Heart left ventricle (tissue), 16 donors: ENCODE measurements at places on chromosomes 2 and 18. TPM values are rescaled to one million over a fixed set of nuclear protein-coding genes. Genes with fewer than 3 reads are reported as not detected.

CCBE1 gene
- total RNA-seq: 0.20 TPM

GRCh38 chr2:96409081-96409819 lies 73.7 kb downstream of the NCAPH start:
- peak overlapping the region; percentile 70 for H3K27ac ChIP-seq
- no peak for DNase-seq
- no peaks in the 10 kb centered on the region for H3K27me3 ChIP-seq

MARS2 gene
- 6.1 TPM for total RNA-seq

DOK6 gene
- 8.9 TPM for total RNA-seq

DNA sequence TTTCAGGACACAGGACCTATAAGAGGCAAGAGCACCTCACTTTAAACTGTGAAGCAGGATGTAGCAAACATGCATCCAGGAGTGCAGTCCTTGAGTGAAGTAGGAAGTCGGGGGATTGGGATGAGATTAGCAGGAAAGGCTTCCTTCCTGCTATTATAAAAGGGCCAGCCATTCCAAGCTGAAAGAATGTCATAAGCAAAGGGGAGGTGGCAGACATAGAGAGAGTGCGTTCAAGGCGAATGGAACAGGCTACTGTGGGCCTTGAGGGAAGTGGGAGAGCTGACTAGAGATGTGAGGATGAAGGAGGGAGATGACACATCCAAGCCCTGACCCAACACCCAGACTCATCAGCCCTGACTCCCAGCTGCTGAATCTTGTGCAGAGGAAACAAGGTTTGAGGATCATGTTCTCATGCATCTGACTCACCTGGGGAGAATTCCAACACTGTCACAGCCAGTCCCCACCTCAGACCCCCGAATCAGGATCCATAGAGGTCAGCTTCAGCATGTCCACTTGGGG lies 63.9 kb downstream of the GYPC start:
- no peak for DNase-seq
- no peaks in the 10 kb centered on the region for H3K36me3 ChIP-seq
- no peak overlapping the region for H3K4me3 ChIP-seq
- no peaks in the 10 kb centered on the region for H3K27me3 ChIP-seq
- peaks cover 45% of the 10 kb centered on the region for H3K4me1 ChIP-seq
- H3K27ac ChIP-seq: peak overlapping the region; percentile 61

CABYR gene
- not detected for total RNA-seq

HSPE1 gene
- 102 TPM for total RNA-seq

DNA sequence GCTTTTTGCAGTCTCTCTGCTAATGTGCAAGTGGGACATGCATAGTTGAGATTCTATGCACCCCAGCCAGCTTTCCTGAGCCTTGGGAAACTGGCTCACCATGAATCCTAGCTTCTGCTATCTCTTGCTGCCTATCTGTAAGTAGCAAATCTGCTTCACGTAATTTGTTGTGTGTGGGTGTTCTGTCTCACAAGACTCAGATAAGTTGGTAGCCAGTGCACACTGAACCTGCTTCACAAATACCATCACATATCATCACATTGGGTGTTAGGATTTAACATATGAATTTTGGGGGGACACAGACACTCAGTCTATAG lies 13.9 kb upstream of the VRK2 start:
- H3K27ac ChIP-seq: no peak overlapping the region
- DNase-seq: no peak
- H3K27me3 ChIP-seq: no peaks in the 10 kb centered on the region
- no peaks in the 10 kb centered on the region for H3K4me1 ChIP-seq
- no peak overlapping the region for H3K4me3 ChIP-seq
- H3K36me3 ChIP-seq: no peaks in the 10 kb centered on the region

CD207 gene
- total RNA-seq: 0.20 TPM

- H3K36me3 ChIP-seq: no peaks in the 10 kb centered on the region
- no peaks in the 10 kb centered on the region for H3K27me3 ChIP-seq
- no peaks in the 10 kb centered on the region for H3K4me1 ChIP-seq
- no peak for DNase-seq
- no peak overlapping the region for H3K27ac ChIP-seq
- H3K4me3 ChIP-seq: no peak overlapping the region
Observed at GRCh38 chr18:49731860-49732311, 81.4 kb downstream of the ACAA2 start.

- peaks cover 12% of the 10 kb centered on the region for H3K4me1 ChIP-seq
- no peak overlapping the region for H3K4me3 ChIP-seq
- H3K27ac ChIP-seq: no peak overlapping the region
- no peaks in the 10 kb centered on the region for H3K27me3 ChIP-seq
- no peaks in the 10 kb centered on the region for H3K36me3 ChIP-seq
Observed at GRCh38 chr2:8572712-8573233, 109.1 kb upstream of the ID2 start.

- no peaks in the 10 kb centered on the region for H3K36me3 ChIP-seq
- no peak overlapping the region for H3K27ac ChIP-seq
- no peak overlapping the region for H3K4me3 ChIP-seq
Observed at GRCh38 chr18:37398248-37398920, 167.2 kb downstream of the CELF4 start.

- no peaks in the 10 kb centered on the region for H3K36me3 ChIP-seq
- H3K4me3 ChIP-seq: no peak overlapping the region
- H3K4me1 ChIP-seq: no peaks in the 10 kb centered on the region
- H3K27ac ChIP-seq: no peak overlapping the region
- no peak for DNase-seq
- H3K27me3 ChIP-seq: no peaks in the 10 kb centered on the region
Observed at GRCh38 chr2:120681696-120682288, 53.9 kb upstream of the GLI2 start.

DNA sequence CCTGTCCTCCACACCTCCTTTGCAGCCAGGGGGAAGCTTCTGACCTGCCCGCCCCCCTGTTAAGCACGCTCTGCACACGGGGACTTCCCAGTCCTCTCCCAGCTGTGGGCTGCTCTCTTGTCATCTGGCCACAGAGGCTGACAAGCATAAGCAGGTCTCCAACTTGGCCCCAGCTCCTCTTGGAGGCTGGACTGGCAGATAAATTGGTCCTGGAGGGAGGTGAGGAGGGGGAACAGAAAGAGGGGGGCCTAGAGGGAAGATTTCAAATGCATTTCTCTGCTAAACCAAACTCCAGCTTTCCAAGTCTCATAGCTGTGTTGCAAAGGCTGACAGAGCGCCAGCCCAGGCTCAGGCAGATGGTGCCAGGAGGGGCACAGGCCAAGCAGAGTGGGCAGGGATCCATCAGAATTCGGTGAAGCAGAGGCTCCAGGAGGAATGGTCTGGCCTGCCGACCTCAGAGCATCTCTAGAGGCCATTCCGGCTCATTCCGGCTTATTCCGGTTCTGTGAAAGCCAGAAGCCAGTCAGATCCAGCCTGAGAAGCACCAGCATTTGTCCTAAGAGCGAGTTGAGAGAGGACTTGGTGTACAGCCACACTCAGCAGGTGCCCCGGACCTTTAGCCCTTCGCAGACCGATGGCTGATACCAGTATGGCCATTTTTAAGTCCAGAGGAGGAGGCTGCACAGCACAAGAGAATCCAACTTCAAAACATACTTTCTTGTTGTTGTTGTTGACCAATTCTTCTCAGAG lies 508.9 kb upstream of the MYT1L start:
- no peaks in the 10 kb centered on the region for H3K27me3 ChIP-seq
- H3K27ac ChIP-seq: no peak overlapping the region
- H3K4me1 ChIP-seq: no peaks in the 10 kb centered on the region
- DNase-seq: no peak

ASIC4 gene
- total RNA-seq: not detected

DNA sequence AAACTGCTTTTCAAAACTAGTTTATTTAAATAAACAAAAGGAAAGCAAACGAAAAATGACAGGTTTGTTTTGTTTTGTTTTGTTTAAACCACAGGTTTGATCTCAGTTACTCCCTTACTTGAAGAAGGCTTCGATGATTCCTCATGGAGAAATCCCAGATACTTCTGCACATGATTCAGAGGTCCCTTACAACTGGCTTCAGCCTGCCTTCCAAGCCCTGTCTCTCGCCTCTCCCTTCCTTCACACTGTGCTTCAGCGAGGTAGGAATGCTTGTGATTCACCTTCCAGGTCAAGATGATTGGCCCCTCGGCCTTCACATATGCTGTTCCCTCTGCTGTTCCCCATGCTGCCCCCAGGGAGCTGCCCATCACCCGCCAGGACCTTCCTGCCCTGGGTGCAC lies 104.1 kb upstream of the ITGA6 start:
- no peak overlapping the region for H3K4me3 ChIP-seq
- no peak overlapping the region for H3K27ac ChIP-seq
- no peaks in the 10 kb centered on the region for H3K27me3 ChIP-seq
- no peaks in the 10 kb centered on the region for H3K4me1 ChIP-seq

GRCh38 chr18:37207343-37207742 lies 358.3 kb downstream of the CELF4 start:
- H3K4me3 ChIP-seq: no peak overlapping the region
- no peak overlapping the region for H3K27ac ChIP-seq
- H3K27me3 ChIP-seq: no peaks in the 10 kb centered on the region
- H3K4me1 ChIP-seq: no peaks in the 10 kb centered on the region
- no peak for DNase-seq

GRCh38 chr18:38923540-38923939 lies 1357.9 kb upstream of the CELF4 start:
- no peak overlapping the region for H3K27ac ChIP-seq
- DNase-seq: no peak
- no peaks in the 10 kb centered on the region for H3K36me3 ChIP-seq

GRCh38 chr18:24677011-24677410 lies 216.6 kb downstream of the HRH4 start:
- no peak overlapping the region for H3K27ac ChIP-seq
- DNase-seq: no peak
- H3K4me1 ChIP-seq: no peaks in the 10 kb centered on the region
- no peaks in the 10 kb centered on the region for H3K27me3 ChIP-seq
- no peak overlapping the region for H3K4me3 ChIP-seq
- H3K36me3 ChIP-seq: no peaks in the 10 kb centered on the region

DNA sequence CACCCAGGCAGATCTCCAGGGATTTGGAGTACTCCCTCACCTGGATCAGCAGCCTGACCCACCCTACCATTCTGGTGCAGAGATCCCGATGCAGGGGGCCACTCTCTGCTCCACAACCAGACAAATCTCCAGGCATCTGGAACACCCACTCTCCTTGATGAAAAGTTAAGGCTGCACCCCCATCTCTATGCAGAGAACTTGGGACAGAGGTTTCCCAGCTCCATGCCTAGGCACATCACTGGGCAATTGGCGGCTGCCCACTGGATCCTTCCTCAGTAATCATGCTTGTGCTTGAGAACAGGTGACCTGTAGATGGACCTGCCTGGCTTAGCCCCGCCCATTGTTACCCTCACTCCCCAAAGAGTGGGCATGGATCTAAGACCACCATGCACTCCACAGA lies 624.9 kb downstream of the CBLN2 start:
- H3K27ac ChIP-seq: no peak overlapping the region
- no peaks in the 10 kb centered on the region for H3K36me3 ChIP-seq
- H3K27me3 ChIP-seq: no peaks in the 10 kb centered on the region

DNA sequence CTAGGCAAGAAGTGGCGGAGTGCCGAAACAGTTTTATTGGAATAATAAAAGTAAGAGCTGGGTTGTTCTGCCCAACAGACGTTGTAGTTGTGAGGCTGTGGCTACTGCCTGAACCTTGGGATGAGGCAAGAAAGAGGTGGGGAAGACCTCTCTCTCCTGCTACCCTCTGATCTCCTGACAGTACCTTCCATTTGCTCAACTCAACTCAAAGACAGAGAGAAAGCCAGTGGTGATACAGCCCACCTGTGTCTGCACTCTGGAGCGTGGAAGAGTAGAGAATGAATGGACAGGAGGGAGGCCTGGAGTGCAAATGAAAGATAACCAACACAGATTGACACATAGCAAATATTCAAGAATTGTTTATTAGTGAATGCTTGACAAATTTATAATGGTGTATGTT lies 590.3 kb downstream of the NYAP2 start:
- no peak for DNase-seq
- no peak overlapping the region for H3K27ac ChIP-seq
- H3K4me1 ChIP-seq: no peaks in the 10 kb centered on the region
- H3K27me3 ChIP-seq: no peaks in the 10 kb centered on the region
- no peaks in the 10 kb centered on the region for H3K36me3 ChIP-seq
